ENCODE measurements at places on chromosomes 7 and 10.

DNA sequence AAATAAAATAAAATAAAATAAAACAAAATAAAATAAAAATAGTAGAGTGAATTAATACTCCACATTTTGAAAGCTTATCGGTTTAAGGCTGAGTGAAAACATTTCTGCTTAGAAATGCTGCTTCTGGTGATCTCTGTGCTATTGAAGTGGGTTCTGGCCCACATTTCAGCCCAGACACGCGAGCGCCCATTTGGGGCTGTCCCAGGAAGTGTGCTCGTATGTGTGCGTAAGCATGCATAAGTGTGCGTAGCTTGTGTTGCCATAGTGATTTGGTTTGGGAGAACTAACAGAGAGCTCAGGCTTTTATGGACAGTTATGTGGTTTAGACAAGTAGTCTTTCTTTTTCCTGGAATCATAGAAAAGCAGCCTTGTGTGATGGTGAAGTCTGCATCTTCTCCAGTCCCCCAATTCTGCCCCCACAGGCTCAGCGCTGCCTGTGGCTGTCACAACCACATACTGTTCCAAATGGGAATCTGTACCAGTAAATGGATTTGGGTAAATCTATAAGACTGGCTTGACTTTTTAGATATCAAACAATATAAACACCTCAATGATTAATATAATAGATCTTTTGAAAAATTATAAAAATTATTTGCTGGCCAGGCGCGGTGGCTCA is 29.8 kb upstream of the PURB start:
- DNase-seq: no peak

- DNase-seq: no peak
These were observed 41.2 kb upstream of the AKR1E2 start for GRCh38 chr10:4784667-4785333.

GRCh38 chr10:110843031-110843430 is 28.7 kb upstream of the PDCD4 start:
- DNase-seq: no peak

DNA sequence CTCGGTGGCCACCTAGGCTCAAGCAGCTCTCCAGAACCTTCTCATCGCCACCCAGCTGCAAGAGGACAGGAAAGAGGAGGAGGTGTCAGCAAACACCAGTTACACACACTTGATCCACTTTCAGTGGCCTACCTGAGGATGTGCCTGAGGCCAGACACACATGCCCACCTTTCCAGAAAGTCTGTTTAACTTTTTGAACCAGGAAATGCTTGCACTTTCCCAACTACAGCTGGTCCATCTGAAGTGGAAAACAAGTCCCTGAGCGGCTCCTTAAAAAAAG is 15.7 kb upstream of the CYREN start:
- DNase-seq: no peak

- no peak for DNase-seq
These were observed 203.5 kb upstream of the ZNF32 start for GRCh38 chr10:43852149-43852548.

DNA sequence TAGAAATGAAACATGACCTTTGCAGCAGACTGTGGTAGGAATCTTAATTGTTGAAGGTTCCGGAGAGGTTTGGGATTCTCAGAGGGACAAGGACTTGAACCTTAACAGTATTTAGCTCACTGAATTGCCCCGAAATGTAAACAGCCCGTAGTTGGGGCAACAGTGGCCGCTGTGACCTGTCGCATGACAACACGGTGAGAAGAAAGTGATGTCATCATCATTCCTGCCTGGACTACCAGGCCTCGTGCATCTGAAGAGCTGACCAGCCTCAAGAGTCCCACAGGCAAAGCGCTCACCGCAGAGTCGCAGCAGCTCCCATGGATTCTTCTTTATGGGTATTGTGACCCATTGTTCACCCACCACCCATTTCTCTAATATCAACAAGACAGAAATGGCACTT is 250.6 kb downstream of the KLF6 start:
- no peak for DNase-seq

DNA sequence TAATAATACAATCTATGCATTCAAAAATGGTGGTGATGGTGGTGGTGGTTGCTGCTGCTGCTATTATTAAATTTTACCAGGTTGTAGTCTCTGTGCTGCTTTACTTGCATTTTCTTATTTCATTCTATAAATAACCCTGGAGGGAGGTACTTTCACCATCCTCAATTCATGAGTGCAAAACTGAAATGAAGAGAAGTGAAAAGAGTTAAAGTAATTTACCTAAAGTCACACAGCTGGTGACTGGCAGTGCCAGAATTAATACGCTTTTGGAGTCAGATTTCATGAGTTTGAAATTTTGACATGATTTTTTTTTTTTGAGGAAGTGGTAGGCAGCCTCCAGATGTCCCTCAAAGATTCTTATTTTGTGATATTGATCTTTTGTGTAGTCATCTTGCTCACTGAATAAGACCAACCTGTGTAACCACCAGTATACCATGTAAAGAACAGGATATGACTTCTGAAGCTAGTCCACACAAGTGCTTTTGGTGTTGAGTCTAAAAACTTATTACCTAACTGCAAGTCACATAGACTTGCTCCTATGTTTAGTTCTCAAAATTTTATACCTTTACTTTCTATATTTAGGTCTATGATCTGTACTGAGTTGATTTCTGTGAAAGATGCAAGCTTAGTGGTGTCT is 218.8 kb downstream of the ZWINT start:
- no peak for DNase-seq

Measured in epithelial cell of esophagus (primary cell).